Airway epithelial cell (primary cell): ENCODE measurements at places on chromosomes 5 and 9. TPM values are rescaled to one million over a fixed set of nuclear protein-coding genes. Genes with fewer than 3 reads are reported as not detected.

PKD2L2 gene
- total RNA-seq, result not detected in 2 replicates

BAAT gene
- 0.05 and 0.07 TPM in 2 replicates for total RNA-seq

SPATA31E1 gene
- total RNA-seq, result not detected in 2 replicates

BTNL8 gene
- total RNA-seq, result not detected in 2 replicates

MYOT gene
- not detected in 2 replicates for total RNA-seq

RFX3 gene
- 0.93 and 1.5 TPM in 2 replicates for total RNA-seq

KIF4B gene
- not detected in 2 replicates for total RNA-seq

LCN2 gene
- 24.7 and 33.4 TPM in 2 replicates for total RNA-seq

TNPO1 gene
- 74.7 and 105 TPM in 2 replicates for total RNA-seq

DPYSL3 gene
- total RNA-seq, result 15.4 and 19.6 TPM in 2 replicates

RNF38 gene
- total RNA-seq, result 3.7 and 5.9 TPM in 2 replicates

IL13 gene
- total RNA-seq, result not detected in 2 replicates

SAXO1 gene
- 0.49 TPM in 1 of 2 replicates, not detected in the other for total RNA-seq

ATP10B gene
- 3.1 and 3.9 TPM in 2 replicates for total RNA-seq

CA9 gene
- 39.5 and 44.6 TPM in 2 replicates for total RNA-seq

RNF20 gene
- total RNA-seq, result 11.4 and 18.1 TPM in 2 replicates

WNK2 gene
- total RNA-seq, result 0.23 and 0.71 TPM in 2 replicates

CCDC183 gene
- total RNA-seq, result 0.42 TPM in 1 of 2 replicates, not detected in the other

IFNK gene
- total RNA-seq, result not detected in 2 replicates

MRPS2 gene
- 52.5 and 78.5 TPM in 2 replicates for total RNA-seq

PTPRD gene
- total RNA-seq, result 0.23 and 0.28 TPM in 2 replicates

OR1J1 gene
- total RNA-seq, result not detected in 2 replicates

ARHGEF28 gene
- total RNA-seq, result 15.7 and 19.5 TPM in 2 replicates

OCLN gene
- 13.2 and 19.0 TPM in 2 replicates for total RNA-seq

MORN5 gene
- total RNA-seq, result not detected in 2 replicates

SYNPO gene
- 7.3 and 8.6 TPM in 2 replicates for total RNA-seq

OR13C9 gene
- total RNA-seq, result not detected in 2 replicates

PPP2R2B gene
- 0.21 TPM in 1 of 2 replicates, not detected in the other for total RNA-seq

SLCO6A1 gene
- total RNA-seq, result 0.14 TPM in 1 of 2 replicates, not detected in the other

PITX1 gene
- 151 and 181 TPM in 2 replicates for total RNA-seq
